ENCODE measurements at places on chromosomes 4 and X.

DNA sequence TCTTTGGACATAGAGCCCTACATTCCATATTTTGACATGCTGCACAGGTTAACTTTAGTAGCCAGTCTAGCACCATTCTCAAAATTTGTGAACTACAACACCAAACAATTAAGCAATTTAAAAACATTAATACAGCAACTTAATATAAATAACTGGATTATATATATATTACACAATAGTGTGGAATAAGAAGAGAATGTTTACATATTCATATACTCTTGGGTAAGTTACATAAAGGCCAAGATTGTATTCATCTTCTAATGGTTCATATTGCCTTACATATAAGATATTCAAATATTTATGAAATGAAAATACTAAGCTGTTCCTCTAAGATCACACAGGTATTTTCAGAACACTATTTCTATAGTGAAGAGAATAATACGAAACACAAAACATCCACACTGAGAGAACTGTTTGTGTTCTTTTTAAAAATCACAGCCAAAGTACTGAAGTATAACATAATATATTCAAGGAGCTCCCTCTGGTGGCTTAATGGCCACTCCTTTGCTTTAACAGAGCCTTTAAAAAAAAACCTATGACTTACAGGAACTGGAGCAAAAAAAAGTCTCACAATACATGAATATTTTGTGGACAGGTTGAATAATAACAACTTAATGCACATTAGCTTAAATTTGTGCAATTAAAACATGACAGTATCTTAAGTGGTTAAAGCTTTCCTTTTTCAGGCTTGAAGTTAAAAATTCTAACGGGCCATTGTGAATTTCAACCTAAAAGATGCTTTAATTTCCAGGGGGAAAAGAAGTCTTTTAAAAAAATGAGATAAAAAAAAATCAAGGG lies 46.2 kb downstream of the NEK1 start:
- no peak for DNase-seq

- no peak for DNase-seq
These were observed 47.1 kb upstream of the CCSER1 start for GRCh38 chr4:90080116-90080515.

GRCh38 chr4:179586460-179586859 lies 2144.2 kb upstream of the AGA start:
- no peak for DNase-seq

- no peak for DNase-seq
These were observed 58.6 kb downstream of the DDX60L start for GRCh38 chr4:168421671-168422070.

DNA sequence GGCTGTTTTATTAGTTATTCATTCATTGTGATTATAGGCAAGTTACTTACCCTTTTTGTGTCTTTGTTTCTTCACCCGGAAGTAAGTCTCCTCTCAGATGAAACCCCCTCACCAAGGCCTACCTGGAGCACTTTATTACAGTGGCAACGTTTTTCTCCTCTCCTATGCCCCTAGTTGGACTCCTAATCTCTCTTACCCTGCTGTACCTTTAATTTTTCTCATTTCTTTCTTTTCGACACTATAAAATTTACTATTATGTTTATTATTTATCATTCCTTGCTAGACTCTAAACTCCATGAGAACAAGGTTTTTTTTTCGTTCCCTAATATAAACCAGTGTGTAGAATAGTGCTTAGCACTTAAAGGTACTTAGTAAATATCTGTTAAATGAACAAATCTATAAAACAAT lies 17.5 kb downstream of the STAP1 start:
- DNase-seq: no peak

DNA sequence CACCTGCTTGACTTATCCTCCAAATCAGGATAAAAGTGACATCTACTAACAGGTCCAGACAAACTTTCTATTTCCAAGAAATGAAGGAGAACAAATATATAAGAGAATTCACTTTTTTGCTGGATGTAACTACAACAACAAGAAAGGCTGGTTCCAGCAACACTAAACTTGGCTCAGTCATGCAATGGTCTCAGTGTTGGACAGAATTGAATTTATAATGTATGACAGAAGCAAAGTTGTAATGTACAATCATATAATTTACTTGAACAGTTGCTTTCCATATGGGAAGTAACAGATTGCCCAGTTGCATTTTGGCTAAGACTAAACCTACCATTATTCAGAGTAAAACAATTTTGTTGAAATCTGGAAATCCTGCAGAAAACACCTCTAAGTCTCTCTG lies 183.3 kb upstream of the INTU start:
- DNase-seq: no peak

- DNase-seq: no peak
These were observed 8.8 kb downstream of the DDX53 start for GRCh38 chrX:23008431-23009099.

DNA sequence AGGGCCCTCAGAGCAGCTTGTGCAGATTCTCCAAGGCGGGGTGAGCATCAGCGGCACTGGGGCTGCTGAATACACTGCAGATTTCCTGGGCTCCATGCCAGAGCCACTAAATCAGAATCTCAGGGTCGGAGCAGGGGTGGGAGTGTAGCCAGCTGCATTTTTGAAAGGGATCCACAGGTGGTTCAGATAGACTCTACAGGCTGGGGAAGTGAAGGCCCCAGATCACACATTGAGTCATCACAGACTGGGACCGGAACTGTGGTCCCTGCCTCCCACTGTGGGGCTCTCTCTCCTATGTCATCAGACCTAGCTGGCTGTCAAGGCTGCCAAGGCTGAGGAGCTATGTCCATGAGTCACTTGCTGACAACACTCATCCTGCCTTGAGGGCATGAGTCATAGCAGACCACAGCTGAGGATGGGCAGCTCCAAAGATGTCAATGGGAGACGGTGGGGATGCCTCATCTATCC lies 162.3 kb upstream of the MAMLD1 start:
- no peak for DNase-seq

- DNase-seq: no peak
These were observed 20.5 kb upstream of the NUP54 start for GRCh38 chr4:76168688-76169087.

- no peak for DNase-seq
These were observed 30.7 kb downstream of the SPARCL1 start for GRCh38 chr4:87498446-87498900.

DNA sequence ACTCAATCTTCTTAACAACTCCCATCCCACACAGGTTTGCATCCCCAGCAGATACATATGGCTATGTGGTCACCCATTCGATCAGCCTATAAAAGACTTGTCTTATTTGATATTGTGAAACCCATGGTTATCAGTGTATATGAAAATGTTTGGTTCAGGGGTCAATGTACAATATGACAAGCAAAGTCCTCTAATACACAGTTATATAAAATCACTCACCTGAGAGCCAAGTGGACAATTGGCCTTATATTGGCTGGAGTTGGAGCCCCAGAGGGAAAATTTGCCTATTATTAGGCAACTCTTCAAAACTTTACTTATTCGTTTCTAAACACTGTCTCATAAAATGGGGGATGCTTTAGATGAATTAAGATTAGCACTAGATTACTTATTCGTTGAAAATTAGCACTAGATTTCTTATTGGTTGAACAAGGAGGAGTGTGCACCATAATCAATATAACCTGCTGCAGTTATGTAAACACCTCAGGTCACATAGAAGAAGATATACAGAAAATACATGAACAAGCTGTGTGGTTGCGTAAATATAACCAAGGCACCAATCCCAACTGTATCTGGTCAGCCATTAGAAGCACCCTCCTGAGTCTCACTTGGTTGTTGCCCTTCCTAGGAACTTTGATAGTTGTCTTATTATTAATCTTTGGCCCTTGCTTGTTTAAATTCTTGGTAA lies 10.7 kb upstream of the ADH4 start:
- DNase-seq: no peak
